ENCODE measurements at places on chromosomes 11 and 22.

DNA sequence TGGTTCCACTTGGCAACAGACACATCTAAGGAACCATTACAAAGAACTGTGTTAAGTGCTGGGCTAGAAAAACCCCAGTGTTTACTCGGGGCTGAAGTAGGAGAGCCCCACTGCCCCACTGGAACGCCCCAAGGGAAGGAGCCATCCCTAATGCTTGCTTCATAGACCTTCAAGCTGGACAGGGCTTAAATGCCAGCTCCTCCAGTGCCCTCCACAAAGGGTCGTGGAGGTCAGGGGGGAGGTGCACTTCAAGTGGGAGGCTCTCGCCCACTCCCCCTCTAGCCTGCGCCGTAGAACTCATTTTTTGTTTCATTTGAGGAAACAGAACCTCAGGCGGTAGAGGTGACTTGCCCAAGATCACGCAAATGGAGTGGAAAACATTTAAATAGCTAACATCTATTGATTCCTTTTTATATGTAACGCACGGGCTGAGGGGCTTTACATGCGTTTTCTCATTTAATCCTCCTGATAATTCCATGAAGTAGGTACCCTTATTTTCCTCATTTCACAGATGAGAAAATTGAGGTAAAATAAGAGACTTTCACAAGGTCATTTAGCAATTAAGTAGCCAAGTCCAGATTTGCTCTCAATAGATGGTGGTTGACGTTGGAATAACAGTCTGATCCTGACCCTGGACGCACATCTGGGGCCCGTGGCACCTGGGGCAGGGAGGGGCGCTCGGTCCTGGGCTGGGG is 545 bp upstream of the ZDHHC13 start:
- DNase-seq = no peak

DNA sequence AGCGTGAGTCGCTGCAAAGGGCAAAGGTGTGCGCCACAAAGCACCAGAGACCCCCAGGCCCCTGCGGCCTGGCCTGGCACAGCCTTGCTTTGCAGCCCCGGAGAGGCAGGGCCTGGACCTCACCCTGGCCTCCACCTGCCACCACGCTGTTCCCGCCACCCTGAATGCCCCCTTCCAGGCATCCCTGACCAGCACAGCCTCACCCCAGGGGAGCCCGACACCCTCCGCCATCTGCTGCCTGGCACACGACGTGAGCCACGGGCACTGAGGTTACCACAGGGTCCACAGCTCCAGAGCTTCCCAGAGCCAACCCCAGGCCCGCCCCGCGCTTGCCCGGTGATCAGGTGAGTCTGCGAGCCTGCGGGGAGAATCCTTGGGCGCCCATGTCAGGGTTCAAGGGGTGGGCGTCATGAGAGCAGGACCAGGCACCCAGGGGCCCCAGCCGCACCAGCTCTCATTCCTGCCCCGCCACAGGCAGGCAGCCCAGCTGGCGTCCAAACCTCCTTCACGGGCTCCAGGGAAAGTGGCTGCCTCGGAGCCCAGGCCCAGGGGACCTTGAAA is 171.3 kb downstream of the BRD1 start:
- no peak for DNase-seq

GRCh38 chr11:132686886-132687285 is 845.4 kb downstream of the OPCML start:
- DNase-seq = no peak

DNA sequence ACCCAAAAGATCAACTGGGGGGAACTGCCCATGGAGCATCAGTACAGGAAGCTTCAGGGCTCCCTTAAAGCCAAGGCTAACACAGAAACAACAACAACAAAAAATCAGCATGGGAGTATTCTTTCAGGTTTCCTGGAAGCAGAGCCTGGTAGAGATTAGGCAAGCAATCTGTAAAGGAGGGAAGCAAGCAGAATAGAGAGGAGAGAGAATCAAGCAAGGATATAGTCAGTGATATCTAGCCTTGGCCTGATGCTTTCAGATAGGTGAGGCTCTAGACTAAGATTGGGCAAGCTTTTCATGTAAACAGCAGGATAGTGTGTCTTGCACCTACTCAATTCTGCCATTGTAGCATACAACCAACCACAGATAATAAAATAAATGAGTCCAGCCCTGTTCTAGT is 44.4 kb upstream of the FAT3 start:
- DNase-seq = no peak

- DNase-seq = no peak
These were observed 220.3 kb downstream of the ADAMTS15 start for GRCh38 chr11:130668751-130669150.

- no peak for DNase-seq
These were observed 25.0 kb downstream of the ADA2 start for GRCh38 chr22:17194213-17194612.

GRCh38 chr11:69444381-69445130 is 36.9 kb upstream of the LINC01488 start:
- DNase-seq = no peak

DNA sequence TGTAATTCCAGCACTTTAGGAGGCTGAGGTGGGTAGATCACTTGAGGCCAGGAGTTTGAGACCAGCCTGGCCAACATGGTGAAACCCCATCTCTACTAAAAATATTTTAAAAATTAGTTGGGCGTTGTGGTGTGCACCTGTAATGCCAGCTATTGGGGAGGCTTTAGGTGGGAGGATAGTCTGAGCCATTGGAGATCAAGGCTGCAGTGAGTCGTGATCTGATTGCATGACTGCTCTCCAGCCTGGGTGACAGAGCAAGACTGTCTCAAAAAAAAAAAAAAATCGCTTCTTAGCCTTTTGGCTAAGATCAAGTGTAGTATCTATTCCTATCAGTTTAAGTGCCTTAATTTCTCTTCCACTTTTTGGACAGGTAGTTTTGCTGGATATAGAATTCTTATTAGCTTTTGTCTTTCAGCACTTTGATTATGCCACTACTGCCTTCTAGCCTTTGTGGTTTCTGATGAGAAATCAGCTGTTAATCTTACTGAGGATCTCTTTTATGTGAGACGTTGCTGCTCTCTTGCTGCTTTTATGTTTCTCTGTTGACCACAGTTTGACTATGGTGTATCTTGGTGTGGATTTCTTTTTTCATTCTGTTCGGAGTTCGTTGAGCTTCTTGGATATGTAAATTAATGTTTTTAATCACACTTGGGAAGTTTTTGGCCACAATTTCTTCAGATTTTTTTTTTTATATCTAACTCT is 24.7 kb downstream of the CHEK1 start:
- DNase-seq = no peak

GRCh38 chr22:44145544-44145943 is 35.2 kb upstream of the PARVG start:
- DNase-seq = no peak

DNA sequence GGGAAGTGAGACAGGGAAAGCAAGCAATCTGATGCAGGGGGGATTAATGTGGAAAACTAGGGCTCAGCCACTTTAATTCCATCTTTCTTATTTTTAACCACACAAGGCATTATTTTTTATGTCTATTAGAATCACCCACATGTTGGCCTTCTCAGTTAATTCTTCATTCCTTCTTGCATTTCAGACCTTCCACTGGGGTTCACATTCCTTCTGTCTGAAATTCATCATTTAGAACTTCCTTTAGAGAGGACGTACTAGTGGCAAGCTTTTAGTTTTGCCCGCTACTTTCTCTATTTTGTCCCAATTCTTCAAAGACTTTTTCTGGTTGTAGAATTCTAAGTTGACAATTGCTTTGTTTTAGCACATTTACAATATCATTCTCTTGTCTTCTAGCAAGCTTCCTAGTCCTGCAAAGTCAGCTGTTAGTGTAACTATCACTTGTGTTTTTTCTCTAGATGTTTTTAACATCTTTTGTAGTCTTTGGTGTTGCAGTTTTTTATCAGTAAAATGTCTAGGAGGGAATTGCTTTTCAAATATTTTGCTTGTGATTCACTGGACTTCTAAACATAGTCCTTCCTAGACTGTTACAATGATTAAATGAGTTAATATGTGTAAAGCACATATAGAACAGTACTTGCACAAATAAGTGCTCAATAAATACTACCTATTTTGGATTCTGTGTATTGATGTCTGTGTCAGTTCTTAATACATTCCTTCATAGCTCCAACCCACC is 5.5 kb upstream of the NNMT start:
- no peak for DNase-seq

DNA sequence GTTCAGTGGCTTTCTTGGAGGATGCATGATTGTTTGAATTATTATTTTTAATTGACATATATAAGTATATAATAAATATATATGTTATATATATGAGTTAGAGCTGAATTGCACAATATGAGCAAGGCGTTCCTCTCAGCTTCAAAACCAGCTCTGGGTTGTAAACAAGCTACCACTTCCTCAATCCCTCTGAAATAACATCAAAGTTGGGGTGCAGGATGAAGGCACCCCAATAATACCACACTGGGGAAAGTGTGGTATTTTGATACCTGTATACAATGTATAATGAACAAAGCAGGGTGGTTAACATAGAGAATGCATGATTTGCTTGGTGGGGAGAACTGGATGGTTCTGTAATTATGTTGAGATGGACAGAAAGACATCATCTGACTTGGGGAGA is 1.7 kb upstream of the SORL1 start:
- DNase-seq = no peak

GRCh38 chr11:108635106-108635505 is 29.8 kb upstream of the DDX10 start:
- no peak for DNase-seq
